ENCODE measurements at places on chromosomes 3 and 15. TPM values are rescaled to one million over a fixed set of nuclear protein-coding genes. Genes with fewer than 3 reads are reported as not detected.
A peak's percentile ranks its signal among the peaks of the same experiment; 100 is the strongest.

- no peak for DNase-seq
These were observed 8.7 kb downstream of the SPINT1 start for GRCh38 chr15:40852529-40852928.

- peak; percentile 65 for DNase-seq
These were observed 5.5 kb downstream of the BCL6 start for GRCh38 chr3:187739561-187740332.

- no peak for DNase-seq
These were observed 680.6 kb downstream of the SQOR start for GRCh38 chr15:46315434-46315833.

DNA sequence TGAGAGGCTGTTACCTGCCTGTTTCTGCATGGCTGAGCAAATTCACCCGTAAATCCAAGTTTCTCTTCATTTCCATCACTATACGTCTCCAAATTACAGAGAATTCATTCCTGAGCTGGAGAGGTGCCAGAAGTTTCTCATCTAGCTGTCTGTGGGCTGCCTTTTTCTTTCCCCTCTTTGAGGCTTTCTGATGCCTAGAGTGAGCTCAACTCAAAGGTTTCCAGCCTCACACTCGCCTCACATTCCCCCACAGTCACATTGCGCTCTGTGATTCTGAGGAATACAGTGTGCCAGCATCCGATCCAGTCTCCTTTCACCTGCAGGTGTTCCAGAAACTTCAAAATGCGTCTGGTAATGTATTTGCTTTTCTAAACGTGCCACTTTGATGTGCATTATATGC is 267.2 kb downstream of the MFSD1 start:
- DNase-seq, result no peak

GRCh38 chr3:135456108-135456790 is 509.3 kb upstream of the PPP2R3A start:
- no peak for DNase-seq

DNA sequence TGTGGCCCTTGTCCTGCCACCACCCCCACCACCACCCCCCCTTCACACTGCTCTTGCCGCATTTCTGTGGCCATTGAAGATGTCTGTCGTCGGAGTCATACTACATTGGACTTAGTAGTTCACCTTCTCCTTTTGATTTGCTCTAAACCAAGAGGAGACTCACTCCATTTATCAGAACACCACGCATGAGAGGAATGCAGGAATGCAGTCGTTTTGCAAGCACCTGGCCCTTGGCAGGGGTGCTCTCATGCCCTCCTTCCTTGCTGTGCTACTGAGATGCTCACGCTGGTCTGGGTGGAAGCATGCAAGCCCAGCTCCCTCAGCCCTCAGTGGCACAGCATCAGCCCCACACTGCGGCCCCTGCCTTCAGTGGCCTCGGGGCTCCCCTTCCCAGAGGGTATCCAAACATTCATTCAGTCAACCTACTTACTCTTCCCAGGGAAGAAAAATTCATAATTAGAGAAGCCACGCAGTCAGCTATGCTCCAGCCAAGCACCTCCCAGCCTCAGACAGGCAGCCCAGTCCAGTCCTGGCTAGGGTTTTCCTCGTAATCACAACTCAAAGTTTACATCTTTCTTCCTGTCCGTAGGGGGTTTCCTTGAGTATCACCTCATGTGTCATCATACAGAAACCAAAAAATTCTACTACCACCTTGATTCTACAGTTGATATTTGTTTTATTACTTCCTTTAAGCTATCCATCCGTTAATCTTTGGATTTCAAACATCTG is 520.0 kb downstream of the GABRG3 start:
- DNase-seq, result no peak

- DNase-seq, result no peak
These were observed 204.1 kb downstream of the STXBP5L start for GRCh38 chr3:121111914-121112612.

Gene TRPM1
- total RNA-seq, result 0.05 TPM

Gene BNC1
- 0.03 TPM for total RNA-seq

Gene GPR62
- total RNA-seq, result not detected

Gene EPHB3
- 1.1 TPM for total RNA-seq

Gene PRTG
- 8.7 TPM for total RNA-seq

Gene TRAIP
- total RNA-seq, result 16.1 TPM

Gene MCF2L2
- 0.22 TPM for total RNA-seq

Measured in A172 (cell line).